ENCODE measurements at places on chromosomes 3 and 15.

DNA sequence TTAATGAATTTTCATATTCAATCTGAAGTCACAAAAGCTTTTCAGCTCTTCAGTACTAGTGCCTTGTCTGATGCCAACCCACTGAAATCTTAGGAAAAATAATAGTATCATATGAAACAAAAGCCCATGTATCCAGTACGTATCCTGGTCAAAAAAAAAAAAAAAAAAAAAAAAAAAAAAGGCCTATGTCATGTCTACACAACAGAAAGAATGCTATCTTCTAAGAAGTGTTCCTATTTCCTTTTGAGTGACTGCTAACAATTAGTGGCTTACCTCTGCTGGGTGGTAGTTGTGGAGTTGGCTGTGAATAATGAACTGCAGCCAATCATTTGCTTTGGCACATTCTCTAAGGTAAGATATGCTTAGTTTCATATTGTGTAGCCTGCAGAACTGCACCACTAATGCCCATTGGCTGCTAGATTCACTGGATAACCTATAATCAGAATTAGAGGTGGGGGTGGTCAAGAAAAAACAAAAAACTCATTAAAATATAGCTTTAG is 59.6 kb downstream of the EIF3J start:
- no peaks in the 10 kb centered on the region for H3K27me3 ChIP-seq
- no peaks in the 10 kb centered on the region for H3K4me1 ChIP-seq
- DNase-seq: no peak
- H3K36me3 ChIP-seq: peaks cover 20% of the 10 kb centered on the region

GRCh38 chr15:36970522-36970921 is 129.8 kb downstream of the MEIS2 start:
- no peak overlapping the region for H3K27ac ChIP-seq
- H3K27me3 ChIP-seq: peaks cover 13% of the 10 kb centered on the region
- H3K4me1 ChIP-seq: no peaks in the 10 kb centered on the region
- no peak overlapping the region for H3K4me3 ChIP-seq

DNA sequence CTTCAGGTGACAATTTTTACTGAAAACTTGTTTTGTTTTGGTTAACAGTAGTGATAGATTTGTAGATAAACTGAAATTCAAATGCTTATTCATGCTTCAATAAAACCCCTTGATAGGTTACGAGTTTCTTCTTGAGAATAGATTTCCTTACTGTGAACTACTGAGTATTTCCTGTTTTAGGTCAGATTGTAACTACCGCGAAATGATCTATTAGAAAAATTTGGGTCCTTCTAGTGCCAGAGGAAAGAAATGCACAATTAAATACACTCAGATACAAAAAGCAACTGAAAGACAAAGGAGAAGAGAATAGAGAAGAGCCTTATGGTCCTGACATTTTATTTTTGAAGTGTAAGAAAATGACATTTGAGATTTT is 251.7 kb upstream of the TBL1XR1 start:
- peaks cover 10% of the 10 kb centered on the region for H3K4me1 ChIP-seq
- DNase-seq: no peak
- peak overlapping the region; percentile 58 for H3K27ac ChIP-seq
- no peaks in the 10 kb centered on the region for H3K36me3 ChIP-seq

DNA sequence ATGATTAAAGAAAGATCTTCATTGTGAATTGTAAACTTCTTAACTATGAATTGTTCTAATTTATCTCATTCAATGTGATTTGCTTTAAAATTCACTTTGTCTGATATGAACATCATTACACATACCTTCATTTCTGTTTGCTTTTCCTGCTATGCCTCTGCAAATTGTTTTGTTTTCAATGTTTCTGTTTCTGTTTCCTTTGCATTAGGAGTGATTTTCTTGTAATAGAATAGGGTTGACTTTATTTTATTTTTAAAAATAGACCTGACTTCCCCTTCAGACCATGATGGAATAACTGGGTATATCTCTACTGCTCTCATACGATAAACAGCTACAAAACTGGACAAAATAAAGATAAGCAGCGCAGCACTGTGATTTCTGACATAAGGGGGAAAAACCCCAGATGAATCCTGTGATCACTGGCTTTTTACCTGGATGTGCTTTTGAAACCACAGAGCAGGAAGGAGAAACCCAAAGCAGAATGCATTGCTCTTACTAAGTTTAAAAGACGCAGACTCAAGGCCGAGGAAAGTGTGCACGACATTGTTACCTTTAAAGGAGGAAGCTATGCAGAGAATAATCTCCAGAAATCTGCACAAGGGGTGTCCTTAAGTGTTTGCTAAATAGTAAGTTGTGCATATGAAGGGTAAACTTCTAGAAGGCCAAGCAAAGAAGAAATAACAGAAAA is 420.2 kb downstream of the TBC1D5 start:
- no peaks in the 10 kb centered on the region for H3K36me3 ChIP-seq
- no peak for DNase-seq
- H3K4me1 ChIP-seq: no peaks in the 10 kb centered on the region
- H3K4me3 ChIP-seq: no peak overlapping the region
- no peaks in the 10 kb centered on the region for H3K27me3 ChIP-seq

DNA sequence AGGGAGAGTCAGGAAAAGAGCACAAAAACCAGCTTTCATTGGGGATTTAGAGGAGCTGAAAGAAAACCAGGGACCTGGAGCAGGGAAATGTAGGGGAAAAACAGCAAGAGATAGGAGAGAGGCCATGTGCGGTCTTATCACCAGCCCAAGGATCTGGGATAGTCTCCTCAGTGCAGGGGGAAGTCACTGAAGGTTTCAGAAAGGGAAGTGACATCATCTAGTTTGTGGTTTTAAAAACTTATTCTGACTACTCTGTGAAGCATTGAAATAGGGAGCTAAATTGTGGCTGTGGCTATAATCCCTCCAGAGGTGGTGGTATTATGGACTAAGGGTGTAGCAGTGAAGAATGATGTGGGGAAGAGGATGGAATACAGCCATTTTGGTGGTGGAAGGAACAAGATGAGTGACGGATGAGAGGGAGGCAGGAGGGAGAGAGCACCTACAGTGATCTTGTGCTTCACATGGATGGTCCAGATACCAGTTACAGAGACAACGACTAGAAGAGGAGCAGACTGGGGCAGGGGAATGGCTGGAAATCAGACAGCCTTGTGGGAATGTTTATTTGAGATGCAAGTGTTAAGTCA is 72.7 kb downstream of the HMG20A start:
- no peaks in the 10 kb centered on the region for H3K27me3 ChIP-seq
- no peaks in the 10 kb centered on the region for H3K4me1 ChIP-seq
- no peak overlapping the region for H3K4me3 ChIP-seq
- no peak overlapping the region for H3K27ac ChIP-seq

- H3K27ac ChIP-seq: no peak overlapping the region
- no peak for DNase-seq
- H3K4me3 ChIP-seq: no peak overlapping the region
- H3K4me1 ChIP-seq: no peaks in the 10 kb centered on the region
- H3K27me3 ChIP-seq: no peaks in the 10 kb centered on the region
- H3K36me3 ChIP-seq: no peaks in the 10 kb centered on the region
Observed at GRCh38 chr3:53554559-53555067, 60.2 kb downstream of the CACNA1D start.

DNA sequence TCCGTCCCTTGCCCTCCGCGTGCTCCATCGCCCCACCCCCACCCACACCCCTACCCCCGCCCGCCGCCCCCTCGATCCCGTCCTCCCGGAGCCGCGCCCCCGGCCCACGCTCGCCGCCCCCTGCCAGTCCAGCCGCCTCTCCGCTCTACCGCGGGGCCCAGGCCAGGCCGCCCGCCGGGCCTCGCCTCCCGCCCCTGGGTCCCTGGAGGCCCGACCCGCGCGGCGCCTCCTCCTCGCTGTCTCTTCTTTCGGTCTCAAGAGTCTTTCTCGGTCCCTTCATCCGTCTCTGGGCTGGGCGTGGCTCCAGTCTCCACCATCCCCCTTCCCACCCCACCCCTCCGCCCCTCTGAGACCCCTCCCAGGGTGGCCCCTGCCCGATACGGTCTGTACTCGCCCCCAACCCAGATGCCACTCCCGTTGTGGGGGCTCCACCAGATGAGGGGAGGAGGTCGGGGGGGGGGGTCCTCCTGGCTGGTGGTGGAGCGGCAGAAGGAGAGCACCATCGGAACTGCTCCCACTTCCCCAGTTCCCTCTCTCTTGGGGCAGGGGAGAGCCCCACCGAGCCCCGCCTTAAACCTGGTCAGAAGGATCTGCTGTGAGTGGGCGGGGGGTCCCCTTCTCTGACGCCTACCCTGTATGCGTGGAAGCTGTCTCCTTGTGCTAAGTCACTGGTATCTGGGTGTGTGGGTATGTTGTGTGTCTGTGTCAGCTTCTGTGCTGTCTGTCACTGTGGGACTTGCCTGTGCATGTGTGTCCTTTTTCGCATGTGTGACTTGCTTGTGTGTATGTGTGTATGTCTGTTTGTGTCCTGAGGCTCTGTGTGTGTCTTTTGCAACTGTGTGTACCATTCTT is 1.0 kb downstream of the PRKCD start:
- peak; percentile 46 for DNase-seq
- H3K27ac ChIP-seq: peak overlapping the region; percentile 81
- H3K27me3 ChIP-seq: no peaks in the 10 kb centered on the region
- peak overlapping the region; percentile 86 for H3K4me3 ChIP-seq

DNA sequence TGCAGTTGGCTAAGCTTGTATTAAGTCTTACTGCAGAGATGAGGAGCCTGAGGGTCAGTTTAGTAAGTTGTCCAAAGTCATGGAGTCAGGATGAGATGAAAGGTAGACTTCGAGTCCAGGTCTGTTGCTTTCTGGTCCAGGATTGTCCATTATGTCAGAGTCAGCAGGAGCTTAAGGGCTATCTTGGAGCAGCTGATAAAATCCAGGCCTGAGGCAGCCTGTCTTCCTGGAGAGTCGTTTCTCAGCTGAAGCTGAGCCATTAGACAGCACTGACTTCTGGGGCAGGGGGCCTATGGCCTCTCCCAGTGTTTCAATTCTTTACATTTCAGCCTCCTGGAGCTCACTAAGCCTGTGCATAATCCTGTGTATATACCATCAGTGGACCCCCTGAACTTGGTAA is 219.5 kb upstream of the GAP43 start:
- no peak overlapping the region for H3K4me3 ChIP-seq
- DNase-seq: no peak
- no peaks in the 10 kb centered on the region for H3K4me1 ChIP-seq
- H3K36me3 ChIP-seq: no peaks in the 10 kb centered on the region
- no peaks in the 10 kb centered on the region for H3K27me3 ChIP-seq

DNA sequence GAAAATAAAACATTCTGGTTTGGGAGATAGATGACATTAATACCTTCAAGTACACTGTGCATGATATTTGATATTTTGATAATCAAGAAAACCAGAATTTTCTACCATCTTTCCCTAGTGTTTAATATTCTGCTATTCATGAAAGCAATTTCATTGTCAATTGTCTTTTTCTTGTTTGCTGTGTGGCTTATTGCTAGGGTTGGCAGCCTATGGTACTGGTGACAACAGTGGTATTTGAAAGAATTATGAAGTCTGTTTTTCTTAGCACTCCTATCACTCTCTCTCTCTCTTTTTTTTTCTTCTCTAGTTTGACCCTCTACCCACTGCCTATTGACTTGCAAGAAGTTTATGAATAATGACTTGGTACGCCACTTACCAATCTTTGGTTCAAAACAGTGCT is 15.4 kb downstream of the RNF13 start:
- H3K27me3 ChIP-seq: no peaks in the 10 kb centered on the region
- H3K4me3 ChIP-seq: no peak overlapping the region
- H3K4me1 ChIP-seq: no peaks in the 10 kb centered on the region
- H3K27ac ChIP-seq: no peak overlapping the region
- no peaks in the 10 kb centered on the region for H3K36me3 ChIP-seq
- no peak for DNase-seq

GRCh38 chr15:99155961-99156443 is 51.1 kb downstream of the SYNM start:
- no peaks in the 10 kb centered on the region for H3K4me1 ChIP-seq
- no peaks in the 10 kb centered on the region for H3K27me3 ChIP-seq
- no peaks in the 10 kb centered on the region for H3K36me3 ChIP-seq
- no peak for DNase-seq
- no peak overlapping the region for H3K27ac ChIP-seq

DNA sequence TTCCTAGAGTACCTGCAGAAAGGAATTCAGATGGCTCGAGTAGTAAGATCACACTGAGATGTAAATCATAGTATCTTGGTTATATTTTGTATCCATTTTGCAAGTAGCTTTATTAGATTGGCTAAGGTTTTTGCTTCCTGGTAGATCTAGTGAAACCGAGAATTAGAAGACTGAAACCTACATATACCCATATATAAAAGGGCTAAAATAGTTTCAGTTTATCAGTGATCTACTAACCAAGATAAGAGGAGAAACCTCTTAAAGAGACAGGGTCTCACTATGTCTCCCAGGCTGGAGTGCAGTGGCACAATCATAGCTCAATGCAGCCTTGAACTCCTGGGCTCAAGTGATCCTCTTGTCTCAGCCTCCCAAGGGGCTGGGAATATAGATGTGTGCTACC is 135.3 kb downstream of the PCCB start:
- H3K27ac ChIP-seq: no peak overlapping the region
- DNase-seq: no peak
- no peaks in the 10 kb centered on the region for H3K36me3 ChIP-seq
- H3K27me3 ChIP-seq: no peaks in the 10 kb centered on the region
- no peak overlapping the region for H3K4me3 ChIP-seq

DNA sequence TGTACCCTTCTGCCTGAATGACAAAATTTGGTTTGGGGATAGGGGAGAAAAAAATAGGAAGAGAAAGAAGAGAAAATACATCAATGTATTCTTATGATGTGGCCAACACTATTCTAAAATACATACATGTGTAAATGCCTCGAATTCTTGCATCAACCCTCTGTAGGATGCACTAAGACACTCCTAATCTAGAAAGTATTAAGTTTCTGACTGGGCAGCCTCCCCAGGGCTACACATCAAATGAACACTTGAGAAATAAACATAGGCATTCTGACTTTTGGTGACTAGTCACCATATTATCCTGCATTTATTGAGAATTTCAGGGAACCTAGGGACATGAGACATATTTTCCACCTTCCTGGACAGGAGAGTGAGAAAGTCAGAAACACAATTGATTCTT is 109.2 kb downstream of the CPNE4 start:
- no peak overlapping the region for H3K27ac ChIP-seq
- H3K27me3 ChIP-seq: no peaks in the 10 kb centered on the region
- H3K4me3 ChIP-seq: no peak overlapping the region
- no peaks in the 10 kb centered on the region for H3K36me3 ChIP-seq
- no peaks in the 10 kb centered on the region for H3K4me1 ChIP-seq
- DNase-seq: no peak

DNA sequence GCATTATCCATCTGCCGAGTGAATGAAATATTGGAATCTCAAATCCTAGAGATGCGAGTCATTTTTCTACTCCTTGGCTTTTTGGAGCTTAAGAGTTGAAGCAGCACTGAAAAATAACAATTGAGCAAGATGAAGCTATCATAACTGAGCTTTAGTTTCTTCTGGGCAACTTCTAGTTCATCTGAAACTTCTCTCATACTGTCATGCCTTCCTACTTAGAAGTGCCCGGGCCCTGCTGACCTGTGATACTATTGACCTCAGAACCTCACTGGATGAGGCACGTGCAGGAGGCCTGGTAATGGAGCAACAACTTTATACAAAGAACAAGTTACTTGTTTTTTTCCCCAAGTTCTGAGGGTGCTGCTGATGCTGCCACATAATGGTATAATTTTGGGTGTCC is 48.5 kb upstream of the P3H2 start:
- H3K4me3 ChIP-seq: no peak overlapping the region
- no peaks in the 10 kb centered on the region for H3K4me1 ChIP-seq
- H3K27me3 ChIP-seq: no peaks in the 10 kb centered on the region
- H3K36me3 ChIP-seq: no peaks in the 10 kb centered on the region
